ENCODE measurements at places on chromosomes 7 and 10.

DNA sequence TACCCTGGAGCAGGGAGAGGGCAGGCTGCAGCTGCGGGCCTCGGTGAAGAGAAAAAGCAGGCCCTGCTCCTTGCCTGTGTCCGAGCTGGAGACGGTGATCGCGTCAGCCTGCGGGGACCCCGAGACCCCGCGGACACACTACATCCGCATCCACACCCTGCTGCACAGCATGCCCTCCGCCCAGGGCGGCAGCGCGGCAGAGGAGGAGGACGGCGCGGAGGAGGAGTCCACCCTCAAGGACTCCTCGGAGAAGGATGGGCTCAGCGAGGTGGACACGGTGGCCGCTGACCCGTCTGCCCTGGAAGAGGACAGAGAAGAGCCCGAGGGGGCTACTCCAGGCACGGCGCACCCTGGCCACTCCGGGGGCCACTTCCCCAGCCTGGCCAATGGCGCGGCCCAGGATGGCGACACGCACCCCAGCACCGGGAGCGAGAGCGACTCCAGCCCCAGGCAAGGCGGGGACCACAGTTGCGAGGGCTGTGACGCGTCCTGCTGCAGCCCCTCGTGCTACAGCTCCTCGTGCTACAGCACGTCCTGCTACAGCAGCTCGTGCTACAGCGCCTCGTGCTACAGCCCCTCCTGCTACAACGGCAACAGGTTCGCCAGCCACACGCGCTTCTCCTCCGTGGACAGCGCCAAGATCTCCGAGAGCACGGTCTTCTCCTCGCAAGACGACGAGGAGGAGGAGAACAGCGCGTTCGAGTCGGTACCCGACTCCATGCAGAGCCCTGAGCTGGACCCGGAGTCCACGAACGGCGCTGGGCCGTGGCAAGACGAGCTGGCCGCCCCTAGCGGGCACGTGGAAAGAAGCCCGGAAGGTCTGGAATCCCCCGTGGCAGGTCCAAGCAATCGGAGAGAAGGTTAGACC is 138.0 kb upstream of the STK17A start:
- DNase-seq = no peak

GRCh38 chr10:102604439-102604841 is 39.8 kb upstream of the TRIM8 start:
- DNase-seq = no peak

GRCh38 chr7:57256637-57257375 is 124.6 kb upstream of the ZNF479 start:
- DNase-seq = no peak

DNA sequence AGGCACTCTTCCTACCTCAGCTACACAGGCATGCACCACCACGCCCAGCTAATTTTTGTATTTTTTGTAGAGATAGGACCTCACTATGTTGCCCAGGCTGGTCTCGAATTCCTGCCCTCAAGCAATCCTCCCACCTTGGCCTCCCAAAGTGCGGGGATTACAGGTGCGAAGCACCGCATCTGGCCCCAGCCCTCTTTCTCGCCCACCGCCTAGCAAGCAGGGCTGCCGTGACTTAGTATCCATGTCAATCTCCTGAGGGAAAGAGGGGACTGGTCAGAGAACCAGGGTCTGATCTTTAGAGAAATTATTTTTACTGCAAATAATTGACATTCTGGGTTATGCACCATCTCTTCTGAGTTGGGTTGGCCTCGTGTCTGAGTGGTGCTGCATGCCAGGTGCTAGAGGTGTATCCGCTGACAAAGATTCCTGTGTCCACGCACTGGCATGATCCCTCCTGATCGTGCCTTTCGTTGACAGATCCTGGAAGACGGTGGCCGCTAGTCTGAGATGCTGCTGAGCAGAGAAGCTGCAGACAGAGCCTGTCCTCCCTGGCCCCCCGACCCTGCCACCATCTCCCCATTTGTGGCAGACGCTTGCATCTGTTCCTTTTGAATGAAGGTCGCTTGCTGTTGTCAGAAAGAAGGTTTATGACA is 22.7 kb downstream of the WIPI2 start:
- no peak for DNase-seq

GRCh38 chr7:143279186-143280098 is 5.3 kb upstream of the TMEM139 start:
- no peak for DNase-seq

DNA sequence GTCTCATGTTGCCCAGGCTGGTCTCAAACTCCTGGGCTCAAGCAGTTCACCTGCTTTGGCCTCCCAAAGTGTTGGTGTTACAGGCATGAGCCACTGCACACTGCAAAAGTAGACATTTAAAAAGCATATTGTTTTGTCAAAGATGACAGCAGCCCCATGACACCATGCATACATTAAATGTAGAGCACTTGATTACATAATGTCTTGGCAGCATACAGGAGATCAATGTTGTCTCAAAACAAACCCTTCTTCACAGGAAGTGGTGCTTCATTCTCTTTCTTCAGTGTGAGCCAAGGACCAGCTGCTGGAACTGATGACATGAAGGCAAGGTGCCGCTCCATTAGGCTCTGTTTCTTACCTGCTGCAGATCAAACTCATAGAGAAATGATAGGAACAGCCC is 218.4 kb downstream of the KLF6 start:
- DNase-seq = no peak

DNA sequence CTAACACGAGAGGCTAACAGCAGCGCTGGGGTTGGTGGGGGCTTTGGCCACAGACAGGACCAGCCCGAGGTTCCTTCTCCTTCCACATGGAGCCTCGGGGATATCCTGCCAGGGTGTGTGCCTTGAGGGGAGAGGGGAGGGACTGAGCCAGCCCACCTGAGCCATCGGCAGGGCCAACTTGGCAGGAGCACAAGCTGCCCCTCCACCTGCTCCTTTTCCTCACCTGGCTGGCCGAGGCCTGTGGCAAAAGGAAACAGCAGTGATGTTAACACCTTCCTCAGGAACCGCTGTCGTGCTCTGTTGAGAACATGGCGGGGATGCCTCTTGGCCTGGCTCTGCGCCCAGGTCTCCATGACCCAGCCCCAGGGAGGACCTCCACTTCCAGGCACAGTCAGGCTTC is 255.1 kb upstream of the PPP2R2D start:
- DNase-seq = no peak

DNA sequence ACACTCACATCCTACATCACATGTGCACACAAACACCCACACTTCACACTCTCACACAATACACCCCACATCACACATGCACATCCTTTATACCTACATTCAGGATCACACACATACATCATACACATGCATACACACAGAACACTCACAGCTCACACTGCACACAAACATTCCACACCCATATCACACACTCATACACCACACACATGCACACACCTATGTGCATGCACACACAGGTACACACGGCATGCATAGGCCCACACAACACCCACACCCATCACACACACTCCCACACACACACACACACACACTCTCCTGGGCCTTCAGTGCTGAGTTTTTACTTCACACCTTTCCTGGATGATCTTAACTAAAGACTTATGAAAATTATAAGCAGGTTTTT is 220.5 kb downstream of the DNAJB6 start:
- no peak for DNase-seq

DNA sequence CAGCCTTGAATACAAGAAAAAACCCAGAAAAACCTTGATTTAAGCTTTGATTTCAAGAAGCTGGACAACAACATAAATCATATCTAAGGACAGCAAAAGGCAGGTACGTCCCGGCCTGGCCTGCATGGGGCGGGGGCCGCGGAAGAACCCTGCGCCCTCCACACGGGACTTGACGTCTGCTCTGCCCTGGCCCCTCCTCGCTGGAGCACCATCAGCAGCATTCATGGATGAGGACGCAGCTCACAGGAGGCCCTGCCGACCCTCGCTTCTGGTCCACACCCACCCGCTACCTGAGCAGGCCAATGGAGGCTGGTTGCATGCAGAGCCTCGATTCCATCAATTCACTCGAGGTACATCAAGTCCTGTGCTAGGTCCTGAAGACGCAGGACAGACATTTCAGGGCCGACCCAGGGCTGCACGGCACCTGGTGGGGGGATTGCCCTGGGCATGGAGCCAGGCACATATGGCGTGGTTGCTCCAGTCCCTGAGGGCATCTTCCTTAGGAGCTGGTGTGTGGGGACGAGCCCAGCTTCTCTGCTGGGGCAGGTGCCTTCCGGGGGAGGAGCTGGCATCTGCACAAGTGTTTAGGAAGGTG is 63.1 kb upstream of the NKX6-2 start:
- no peak for DNase-seq

- DNase-seq = no peak
These were observed 643.1 kb downstream of the PARD3 start for GRCh38 chr10:34171957-34172527.

DNA sequence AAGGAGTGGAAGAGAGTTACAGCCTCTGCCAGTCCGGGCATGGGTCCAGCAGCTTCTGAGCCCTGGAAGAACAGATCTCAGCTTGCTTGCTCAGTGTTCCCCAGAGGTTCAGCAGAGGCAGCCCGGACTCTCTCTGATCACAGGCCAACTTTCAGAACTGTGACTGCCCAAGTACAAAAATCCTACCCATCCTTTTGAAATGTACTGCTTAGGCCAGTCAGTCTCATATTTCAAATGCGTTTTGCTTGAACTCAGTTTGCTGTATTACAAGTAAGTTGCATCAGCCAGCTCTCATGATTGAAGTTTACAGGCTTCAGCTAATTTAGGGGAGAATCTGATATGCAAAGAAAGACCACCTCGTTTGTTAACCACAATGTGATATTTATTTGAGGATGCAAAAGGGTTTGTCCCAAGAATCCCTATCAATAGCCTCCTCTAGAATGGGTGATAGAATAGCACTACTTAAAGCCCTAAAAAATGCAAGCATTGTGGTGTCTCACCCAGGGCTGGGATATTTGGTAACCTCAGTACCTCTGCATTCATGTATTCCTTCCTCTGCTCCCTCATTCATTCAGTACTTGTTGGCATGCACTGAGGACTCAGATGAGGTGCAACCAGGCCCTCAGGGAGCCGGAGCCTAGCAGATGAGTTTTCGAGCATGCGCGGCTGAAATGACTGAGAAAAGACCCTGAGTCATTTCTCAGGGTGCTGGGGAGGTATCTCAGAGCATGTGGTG is 7.0 kb downstream of the AIMP2 start:
- DNase-seq = no peak

- no peak for DNase-seq
These were observed 463.6 kb downstream of the PLXNA4 start for GRCh38 chr7:132112657-132113056.

DNA sequence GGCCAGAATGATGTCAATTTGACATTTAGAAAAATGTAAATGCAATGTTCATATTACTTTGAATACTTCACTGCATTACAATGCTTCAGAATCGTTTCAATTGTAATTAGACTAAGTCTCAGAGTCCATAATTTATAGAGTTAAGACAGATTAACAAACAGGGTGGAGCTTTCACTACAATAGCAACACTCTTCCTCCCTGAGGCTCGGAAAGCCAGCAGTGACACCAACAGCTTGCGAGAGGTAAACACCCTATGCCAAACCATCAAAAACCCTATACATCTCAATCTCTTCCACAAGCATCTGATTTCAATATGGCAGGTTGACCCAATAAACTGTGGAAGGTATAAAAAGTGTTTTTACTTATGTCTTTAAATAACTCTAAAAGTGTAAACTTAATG is 72.2 kb downstream of the DOCK4 start:
- no peak for DNase-seq

DNA sequence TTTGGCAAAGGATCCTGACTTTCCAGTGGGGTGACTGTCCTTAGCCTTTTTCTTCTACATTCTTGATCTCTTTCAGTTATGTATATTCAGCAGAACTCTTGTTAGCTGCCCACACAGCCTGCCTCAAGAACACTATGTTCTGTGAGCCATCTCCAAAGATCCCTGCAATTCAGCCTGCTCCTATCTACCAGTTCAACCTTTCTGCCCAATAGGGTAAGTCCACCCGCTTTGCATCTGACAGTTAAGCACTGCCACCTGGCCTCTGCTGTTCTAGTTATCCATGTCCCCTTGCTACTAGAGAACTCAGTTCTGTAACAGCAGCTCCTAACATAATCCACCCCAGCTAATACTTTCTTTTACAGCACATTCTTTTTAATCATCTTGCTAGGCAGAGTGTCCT is 13.5 kb downstream of the OR9A2 start:
- DNase-seq = no peak

DNA sequence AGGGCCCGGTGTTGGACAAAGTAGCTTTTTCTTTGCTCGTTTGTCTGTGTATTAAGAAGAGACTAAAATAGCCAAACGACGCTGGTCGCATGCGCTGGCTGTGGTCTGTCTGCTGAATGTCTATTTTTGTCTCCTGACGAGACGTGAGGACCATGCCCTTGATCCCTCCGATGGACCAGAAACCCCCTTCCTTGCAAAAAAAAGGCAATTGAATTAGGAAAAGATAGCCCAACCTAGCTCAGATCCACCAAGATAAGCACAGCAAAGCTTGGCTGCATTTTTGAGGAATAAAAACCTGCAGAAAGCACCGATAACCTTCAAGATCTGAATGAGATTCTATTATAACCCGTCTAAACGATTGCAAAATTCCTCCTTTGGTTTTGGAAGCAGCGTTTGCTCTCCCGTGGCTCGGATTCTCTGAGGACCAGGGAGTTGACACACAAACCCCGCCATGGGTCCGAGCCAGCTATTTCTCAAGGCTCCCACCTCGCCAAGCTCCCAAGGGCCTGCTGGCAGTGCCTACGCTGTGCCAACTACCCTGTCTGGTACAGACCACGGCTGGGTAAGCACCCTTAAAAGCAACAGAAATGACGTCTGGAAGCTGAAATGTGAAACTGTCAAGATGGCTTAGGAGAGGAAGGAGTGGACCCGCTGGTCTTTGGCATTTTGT is 17.7 kb upstream of the TTYH3 start:
- no peak for DNase-seq

DNA sequence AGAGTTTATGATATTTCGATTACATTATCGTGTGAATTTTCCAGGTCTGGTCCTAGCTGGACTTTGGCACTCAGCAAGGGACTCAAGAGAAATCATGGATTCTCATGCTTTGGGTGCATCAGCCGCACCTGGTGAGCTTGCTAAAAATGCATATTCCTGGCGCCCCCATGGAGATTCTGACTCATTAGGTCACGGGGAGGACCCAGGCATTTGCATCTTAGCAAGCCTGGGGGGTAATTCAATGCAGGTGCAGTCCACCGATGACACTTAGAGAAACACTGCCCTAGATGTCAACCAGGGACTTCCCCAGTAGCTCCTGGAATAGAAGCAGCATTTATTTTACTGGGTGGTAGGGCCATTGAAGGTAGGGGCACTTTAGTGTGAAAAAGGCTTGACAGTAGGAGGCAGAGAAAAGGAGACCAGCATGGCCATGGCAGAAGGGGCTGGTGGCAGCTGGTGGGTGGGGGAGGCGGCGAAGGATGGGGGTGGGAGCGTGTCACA is 29.9 kb upstream of the PDCD4 start:
- DNase-seq = no peak
